ENCODE measurements at places on chromosomes 2 and 18.
A peak's percentile ranks its signal among the peaks of the same experiment; 100 is the strongest.

DNA sequence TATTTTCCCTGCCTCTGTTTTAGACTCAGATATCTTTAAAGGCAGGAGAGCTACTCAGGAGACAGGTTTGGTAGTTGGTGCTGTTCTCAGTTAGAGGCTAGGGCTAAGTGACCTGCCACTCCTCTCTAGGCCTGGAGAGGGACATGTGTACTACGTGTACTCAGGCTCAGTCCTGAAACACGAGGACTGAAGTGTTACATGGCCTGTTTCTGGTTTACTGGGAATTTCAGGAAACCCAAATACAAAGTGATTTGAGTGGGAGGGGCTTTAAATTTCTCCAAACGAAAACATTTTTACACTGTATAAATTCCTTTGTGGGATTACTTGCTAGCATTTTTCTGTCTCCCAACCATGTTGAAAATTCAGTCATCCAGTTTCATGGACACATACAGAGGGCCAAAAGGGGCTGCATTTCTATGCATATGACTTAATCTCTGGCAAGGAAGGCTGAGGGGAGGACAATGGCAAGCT, 343.3 kb downstream of the CYP26B1 start:
- DNase-seq: peak; percentile 56

DNA sequence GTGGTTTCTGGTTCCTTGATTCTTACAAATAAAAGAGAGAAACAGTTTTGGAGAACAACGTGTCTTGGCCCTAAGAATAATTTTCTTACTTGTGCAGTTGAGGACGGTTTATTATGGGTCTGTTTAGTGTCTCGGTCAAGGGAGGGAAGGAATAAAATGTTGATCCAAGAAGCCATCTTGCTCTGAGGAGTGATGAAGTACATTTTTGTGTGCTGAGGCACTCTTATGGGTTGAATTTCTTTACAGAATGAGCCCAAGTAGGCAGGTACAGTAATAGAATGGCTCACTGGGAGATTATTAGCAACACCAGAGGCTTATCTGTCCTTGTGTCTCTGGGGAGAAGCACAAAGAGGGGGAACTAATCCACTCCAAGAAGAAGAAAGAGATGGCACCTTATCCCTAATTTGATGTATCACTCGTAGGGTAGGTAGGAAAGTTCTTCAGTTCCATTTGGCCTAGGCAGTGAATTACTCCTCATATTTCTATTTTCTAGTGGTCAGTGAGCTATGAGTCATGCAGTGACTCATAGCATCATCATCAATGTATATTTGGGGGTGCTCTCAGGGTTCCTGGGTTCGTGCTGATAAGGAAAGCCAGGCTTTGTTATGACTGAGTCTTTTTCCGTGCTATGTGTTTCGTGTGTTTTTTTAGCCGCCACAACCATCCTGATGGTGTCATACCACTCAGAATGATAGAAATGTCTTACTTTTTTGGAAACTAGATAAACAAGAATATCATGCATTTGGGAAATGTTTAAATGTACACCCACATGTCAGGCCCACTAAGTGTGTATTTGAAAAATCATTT, 250.1 kb upstream of the CTAGE1 start:
- peak; percentile 88 for DNase-seq

GRCh38 chr2:133407341-133407740, 160.9 kb downstream of the NCKAP5 start:
- no peak for DNase-seq

DNA sequence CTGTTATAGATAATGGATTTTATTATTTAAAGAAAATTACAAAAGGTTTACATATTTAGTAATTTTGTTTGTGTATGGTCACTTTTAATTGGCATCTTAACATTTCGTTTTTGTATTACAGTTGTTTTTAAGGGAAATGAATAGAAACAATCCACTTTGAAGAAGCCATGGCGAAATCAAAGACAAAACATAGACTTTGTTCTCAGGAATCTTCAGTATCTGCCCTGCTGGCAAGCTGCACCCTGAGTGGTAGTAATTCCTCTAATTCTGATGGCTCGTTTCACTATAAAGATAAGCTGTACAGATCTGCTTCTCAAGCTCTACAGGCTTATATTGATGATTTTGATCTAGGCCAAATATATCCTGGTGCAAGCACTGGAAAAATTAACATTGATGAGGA, 2.7 kb downstream of the C18orf54 start:
- DNase-seq: peak; percentile 6

DNA sequence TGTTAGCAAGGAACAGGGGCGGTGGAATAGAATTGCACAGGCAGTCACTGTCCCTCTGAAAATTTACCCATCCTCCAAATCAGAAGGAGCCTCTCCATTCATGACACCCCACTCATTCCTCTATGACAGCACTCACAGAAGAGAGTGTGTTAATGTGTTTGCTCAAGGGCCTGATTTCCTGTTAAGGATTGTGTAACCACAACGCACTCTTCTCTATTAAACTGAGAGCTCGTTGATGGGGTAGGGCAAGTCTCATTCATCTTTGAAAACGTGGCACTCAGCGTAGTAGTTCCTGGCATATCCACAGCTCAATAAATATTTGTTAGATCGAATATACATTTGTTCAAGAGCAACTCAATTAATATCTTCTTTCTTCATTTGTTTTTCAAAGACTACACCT, 106.4 kb downstream of the VAPA start:
- DNase-seq: peak; percentile 10

DNA sequence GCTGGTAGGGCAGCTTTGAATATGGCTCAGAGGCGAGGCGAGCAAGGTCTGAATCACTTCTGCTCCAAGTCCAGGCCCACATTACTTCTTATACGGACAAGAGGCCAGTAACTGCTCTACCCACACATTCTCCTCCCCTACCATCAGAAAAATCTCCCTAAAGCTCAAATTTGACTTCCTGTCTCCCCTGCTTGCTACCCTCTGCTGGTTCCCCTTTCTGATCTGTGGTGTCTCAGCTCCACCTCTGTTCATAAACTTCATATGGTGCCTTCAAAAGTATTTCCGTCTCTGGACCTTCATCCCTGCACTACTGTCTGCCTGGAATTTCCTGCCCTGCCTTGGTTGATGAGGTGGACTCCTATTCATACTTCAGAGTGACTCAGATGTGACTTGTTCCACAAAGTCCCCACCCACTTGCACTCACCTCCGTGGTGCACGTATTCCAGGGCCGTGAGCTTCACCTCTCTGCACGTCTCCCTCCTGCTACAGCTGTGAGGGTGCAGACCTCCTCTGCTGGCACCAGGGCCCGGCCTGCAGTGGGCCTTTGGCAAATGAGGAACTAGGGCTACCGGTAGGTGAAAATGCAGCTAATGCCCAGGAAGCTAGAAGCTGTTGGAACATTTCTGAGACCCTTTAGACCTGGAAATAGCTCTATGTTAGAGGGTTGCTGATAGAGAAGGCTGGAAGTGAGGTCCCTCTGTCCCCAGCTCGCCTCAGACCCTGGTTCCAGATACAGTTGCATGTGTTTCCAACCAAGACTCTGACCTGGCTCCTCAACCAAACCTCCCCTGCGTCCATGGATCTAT, 24.6 kb upstream of the KCMF1 start:
- DNase-seq: peak; percentile 96

DNA sequence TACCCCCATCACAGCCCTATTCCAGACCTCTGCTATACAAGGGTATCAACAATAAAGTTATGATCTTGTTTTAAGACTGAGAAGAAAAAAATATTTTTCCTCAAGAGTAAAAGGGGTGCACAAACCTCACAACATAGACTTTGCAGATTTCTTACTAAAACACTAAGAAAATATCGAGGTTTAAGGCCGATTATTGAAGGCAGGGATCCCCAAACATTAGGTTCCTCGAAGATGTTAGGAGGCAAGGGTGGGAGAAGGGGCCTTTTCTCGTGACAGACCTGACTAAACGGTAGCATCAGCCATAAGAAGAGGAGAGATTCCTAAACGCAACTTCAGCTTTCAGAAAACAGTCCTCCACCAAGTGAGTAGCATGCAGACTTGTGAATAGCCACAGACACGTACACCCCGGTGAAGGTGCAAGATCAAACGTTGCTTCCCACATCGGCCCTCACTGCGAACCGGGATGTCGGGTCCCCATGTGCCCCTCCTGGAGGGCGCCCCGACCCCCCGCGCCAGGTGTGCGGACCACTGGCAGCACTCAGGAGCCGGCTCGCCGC, 678 bp downstream of the PIAS2 start:
- DNase-seq: peak; percentile 61

GRCh38 chr2:66030553-66030952, 404.4 kb upstream of the MEIS1 start:
- peak; percentile 8 for DNase-seq

DNA sequence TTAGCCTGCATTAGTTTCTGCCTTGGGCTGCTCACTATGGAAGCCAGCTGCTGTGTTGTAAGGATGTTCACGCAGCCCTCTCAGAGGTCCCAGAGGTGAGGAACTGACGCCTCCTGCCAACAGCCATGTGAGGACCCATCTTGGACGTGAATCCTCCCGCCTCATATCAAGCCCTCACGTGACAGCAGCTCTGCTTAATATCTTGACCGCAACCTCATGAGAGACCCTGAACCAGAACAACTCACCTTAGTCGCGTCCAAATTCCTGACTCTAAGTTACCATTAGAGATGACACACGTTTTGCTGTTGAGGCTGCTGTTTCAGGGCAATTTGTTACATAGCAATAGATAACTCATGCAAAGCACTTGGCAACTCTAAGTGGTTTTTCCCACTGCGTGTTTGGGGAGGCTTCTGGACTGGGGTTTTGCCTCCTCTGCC, 97.7 kb downstream of the TMEM17 start:
- DNase-seq: no peak

DNA sequence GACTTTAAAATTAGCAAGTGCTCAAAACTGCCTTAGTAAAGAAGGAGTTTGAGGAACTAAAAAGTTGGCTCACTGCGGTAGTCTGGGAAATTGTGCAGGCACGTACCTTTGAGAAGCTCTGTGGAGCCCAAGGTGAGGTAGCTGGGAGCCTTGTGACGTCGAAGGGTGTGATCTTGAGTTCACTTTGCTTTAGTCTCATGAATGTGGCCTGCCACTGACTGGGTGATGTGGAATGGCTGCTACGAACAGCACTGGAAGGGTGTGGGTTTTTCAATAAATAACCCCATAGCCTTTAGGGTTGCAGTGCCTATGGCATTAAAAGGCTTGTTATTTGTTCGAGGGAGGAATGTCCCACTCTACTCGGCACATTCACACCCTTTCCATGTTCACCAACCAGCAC, 312.3 kb downstream of the PRKCE start:
- no peak for DNase-seq

- peak; percentile 2 for DNase-seq
Observed at GRCh38 chr18:75003039-75003438, 205.9 kb downstream of the PTGR3 start.

DNA sequence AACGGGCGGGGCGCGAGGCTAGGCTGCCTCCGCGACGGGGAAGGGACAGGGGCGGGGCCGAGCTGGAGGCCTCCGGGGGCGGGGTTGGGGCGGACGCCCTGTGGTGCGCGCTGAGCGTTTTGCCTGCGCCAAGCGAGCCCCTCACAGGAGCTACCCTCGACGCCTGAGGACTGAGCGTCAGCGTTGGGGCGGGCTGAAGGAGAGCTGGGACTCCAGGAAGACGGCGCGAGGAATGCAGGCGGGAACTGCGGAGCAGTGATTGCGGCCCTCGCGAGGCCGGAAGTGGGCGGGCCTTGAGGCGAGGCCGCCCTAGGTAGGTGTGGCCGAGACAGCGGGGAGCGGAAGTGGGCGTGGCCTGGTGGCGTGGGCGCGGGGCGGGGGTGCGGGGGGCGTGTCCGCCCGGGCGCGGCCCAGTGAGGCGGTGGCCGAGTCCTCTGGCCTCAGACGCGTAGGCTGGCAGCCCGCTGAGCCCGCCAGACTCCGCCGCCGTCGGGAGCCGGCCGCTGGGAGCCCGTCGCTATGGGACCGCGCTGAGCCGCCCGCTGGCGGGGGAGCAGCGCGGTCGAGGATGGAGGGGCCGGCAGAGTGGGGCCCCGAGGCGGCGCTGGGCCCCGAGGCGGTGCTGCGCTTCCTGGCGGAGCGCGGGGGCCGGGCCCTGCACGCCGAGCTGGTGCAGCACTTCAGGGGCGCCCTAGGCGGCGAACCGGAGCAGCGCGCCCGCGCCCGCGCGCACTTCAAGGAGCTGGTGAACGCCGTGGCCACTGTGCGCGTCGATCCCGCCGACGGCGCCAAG, at the start of the genes SEPTIN10 and SOWAHC:
SEPTIN10 (minus strand) TSS at position 45 of the 793 bp plus-strand sequence. CDS start 139 bp downstream, outside the sequence.
SOWAHC (plus strand) TSS at position 443 of the 793 bp plus-strand sequence; CDS start at position 569, 126 bp downstream.
- DNase-seq: peak; percentile 100

DNA sequence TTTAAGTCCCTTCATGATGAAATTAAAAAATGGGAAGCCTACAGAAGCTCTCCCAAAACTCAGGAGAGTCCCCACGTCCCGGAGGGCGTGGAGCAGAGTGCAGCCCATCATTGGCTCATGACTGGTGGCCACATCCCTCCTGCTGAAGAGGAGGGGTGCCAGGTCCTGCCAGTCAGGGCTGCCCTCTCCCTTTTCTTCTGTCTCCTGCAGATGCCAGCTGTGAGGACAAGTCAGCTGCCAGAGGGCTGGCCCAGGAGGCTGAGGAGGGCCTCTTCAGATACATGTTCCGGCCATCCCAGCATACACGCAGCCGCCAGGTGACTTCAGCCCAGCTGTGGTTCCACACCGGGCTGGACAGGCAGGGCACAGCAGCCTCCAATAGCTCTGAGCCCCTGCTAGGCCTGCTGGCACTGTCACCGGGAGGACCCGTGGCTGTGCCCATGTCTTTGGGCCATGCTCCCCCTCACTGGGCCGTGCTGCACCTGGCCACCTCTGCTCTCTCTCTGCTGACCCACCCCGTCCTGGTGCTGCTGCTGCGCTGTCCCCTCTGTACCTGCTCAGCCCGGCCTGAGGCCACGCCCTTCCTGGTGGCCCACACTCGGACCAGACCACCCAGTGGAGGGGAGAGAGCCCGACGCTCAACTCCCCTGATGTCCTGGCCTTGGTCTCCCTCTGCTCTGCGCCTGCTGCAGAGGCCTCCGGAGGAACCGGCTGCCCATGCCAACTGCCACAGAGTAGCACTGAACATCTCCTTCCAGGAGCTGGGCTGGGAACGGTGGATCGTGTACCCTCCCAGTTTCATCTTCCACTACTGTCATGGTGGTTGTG, 2.6 kb downstream of the INHA start:
- DNase-seq: no peak

DNA sequence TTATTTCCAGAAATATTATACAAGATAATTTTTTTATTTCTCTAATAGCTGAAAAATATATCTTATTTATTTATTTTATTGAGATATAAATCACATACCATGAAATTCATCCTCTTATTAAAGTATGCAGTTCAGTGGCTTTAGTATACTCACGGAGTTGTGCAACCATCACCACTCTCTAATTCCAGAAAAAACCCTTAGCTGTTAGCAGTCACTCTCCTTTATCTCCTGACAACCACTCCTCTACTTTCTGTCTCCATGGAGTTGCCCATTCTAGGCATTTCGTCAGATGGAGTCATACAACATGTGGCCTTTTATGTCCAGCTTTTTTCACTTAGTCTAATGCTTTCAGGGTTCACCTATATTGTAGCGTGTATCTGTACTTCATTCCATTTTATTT, 66.5 kb downstream of the TCF7L1 start:
- peak; percentile 59 for DNase-seq

GRCh38 chr2:134819334-134819733, 19.1 kb upstream of the ACMSD start:
- peak; percentile 57 for DNase-seq
